ENCODE measurements at places on chromosomes 3 and 15. TPM values are rescaled to one million over a fixed set of nuclear protein-coding genes. Genes with fewer than 3 reads are reported as not detected.

Gene IL17RE
- 1.1 TPM for total RNA-seq

Gene KCNAB1
- not detected for total RNA-seq

Gene IL16
- total RNA-seq, result not detected

Gene RBPMS2
- 8.9 TPM for total RNA-seq

Gene EIF4A2
- 141 TPM for total RNA-seq

Gene ZDHHC23
- total RNA-seq, result 4.0 TPM

Gene ST8SIA2
- total RNA-seq, result 0.53 TPM

Gene NCKIPSD
- total RNA-seq, result 9.2 TPM

Gene TMEM207
- total RNA-seq, result not detected

Gene FSIP1
- total RNA-seq, result 0.84 TPM

Data from A549 treated with ZK216348 at 1 μM for 4 hours (cell line).